Large intestine (tissue), 12 donors: ENCODE measurements at places on chromosomes 3 and 15.

DNA sequence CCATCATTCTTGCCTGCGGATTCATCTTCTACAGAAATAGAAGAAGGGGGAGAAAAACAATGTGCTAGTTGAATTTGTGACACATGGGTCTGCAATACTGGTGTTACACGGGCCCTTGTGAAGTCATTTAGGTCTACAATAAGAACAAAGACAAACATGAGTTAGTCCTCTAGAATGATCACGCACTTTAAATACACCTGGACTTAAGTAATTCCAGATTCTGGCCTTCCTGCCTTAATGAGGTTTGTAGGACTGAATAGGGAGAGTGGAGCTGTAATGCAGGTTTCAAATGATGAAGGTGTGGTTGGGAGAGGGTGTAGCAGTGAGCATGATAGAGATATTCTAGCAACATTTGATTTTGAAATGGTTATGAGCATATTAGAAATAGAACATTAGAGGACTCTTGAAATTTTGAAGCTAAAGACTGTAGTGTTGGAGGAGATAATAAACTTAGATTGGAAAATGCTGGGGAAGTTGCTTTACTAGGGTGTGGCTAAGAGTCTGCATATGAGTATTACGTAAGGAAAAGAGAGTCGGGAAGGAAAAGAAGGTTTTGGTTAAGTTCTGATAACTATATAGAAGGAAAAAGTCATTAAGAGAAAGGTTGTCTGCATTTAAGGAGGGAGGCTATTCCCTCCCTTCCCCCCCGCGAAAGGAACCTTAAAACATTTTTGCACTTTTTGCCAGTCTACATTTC lies 606 bp downstream of the EIF2A start:
- peak; percentile 9 for DNase-seq

- DNase-seq: no peak
Observed at GRCh38 chr3:121956363-121956762, 62.2 kb downstream of the SLC15A2 start.

DNA sequence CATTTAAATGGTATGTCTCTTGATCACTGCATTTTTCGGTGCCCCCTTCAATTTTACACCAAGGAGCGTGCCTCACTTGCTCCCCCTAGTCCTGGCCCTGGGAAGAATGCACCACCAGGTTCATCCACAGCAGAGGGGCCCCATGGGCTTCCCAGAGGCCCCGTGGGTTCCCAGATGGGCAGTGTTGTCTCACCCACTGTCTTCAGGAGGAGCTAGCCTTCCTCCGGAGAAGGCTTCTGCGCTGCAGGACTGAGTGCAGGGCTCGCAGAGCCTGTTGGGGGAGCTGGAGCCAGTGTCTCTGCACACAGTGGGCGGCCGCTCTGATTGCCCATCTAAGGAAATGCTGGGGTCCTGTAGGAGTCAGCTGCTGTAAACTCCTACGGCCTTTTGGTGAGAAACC lies 45.9 kb downstream of the POLR2M start:
- DNase-seq: no peak

GRCh38 chr3:31064021-31064420 lies 169.6 kb upstream of the GADL1 start:
- DNase-seq: no peak

DNA sequence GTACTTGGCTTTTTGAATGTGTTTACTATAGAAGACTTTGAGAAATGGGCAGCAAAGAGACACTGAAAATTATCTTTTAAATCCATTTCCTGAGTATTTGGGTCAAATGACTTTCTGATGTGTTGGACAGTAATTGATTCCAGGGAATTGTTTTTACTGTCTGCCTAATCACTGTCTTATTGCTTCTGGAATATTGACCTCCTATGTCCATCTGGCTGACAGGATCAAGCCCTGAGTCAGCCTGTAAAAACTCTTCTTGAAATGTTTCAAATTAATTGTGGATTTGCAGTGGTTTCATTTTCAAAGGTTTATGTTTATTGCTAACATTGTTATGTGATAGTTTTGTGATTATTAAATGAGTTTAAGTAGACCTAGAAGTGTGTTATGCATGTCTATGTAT lies 50.6 kb upstream of the MLF1 start:
- DNase-seq: no peak

GRCh38 chr3:41307065-41307464 lies 107.8 kb downstream of the CTNNB1 start:
- DNase-seq: no peak

DNA sequence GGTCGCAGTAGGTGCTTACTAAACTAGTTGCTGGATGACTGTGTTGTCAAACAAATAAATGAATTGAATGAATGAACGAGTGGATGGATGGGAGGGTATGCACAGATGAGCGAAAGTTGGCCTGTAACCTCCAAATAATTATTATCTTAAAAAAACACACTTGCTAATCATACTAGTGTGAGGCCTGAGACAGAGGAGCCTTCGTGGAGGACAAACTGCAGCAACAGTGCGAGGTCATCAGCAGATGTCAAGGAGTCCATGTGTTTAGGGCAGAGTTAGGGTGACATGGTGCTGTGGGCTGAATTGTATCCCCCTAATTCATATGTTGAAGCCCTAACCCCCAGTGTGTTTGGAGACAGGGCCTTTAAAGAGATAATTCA lies 24.4 kb downstream of the CORO2B start:
- DNase-seq: no peak

GRCh38 chr3:43629741-43630140 lies 7.9 kb upstream of the ANO10 start:
- DNase-seq: no peak

DNA sequence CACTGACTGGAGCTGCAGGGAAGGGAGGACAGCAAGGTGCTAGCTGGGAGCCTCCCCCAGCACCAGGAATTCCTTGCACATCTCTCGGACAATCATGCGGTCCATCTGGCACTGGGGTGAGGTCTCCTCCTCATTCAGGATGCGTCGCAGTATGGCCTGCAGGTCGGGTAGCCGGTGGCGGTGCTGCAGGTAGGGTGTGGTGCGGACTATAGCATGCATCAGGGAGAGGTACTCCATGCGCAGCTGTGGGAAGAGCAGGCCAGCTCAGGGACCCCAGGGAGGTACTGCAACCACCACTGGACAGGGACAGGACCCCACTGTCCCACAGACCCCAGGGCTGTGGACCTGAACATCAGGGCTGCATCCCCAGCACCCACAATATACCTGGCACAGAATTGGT lies 11.2 kb downstream of the NCKIPSD start:
- DNase-seq: no peak

GRCh38 chr15:64067564-64068030 lies 21.3 kb upstream of the DAPK2 start:
- no peak for DNase-seq

DNA sequence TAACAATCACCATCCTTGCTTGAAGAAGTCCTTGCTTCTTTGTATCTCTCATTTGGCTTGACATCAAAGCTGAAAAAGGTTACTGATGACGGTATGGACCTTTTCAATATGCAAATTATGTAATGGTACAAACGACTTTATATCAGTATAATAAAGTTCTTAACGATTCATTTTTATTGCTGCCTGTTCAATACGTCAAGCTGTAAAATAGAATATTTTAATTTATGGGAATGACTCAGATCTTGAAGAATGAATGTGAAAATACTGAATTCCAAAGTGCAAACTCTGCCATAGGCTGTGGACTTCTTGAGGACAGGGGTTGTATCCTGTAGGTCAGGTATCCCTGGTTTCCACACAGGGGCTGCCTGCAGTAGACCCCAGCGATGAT lies 156.2 kb downstream of the PLCL2 start:
- no peak for DNase-seq

GRCh38 chr3:158977497-158977896 lies 175.6 kb downstream of the MFSD1 start:
- no peak for DNase-seq
